Muscle of leg (tissue), 16 donors: ENCODE measurements at places on chromosomes 16 and 17.
A peak's percentile ranks its signal among the peaks of the same experiment; 100 is the strongest.

DNA sequence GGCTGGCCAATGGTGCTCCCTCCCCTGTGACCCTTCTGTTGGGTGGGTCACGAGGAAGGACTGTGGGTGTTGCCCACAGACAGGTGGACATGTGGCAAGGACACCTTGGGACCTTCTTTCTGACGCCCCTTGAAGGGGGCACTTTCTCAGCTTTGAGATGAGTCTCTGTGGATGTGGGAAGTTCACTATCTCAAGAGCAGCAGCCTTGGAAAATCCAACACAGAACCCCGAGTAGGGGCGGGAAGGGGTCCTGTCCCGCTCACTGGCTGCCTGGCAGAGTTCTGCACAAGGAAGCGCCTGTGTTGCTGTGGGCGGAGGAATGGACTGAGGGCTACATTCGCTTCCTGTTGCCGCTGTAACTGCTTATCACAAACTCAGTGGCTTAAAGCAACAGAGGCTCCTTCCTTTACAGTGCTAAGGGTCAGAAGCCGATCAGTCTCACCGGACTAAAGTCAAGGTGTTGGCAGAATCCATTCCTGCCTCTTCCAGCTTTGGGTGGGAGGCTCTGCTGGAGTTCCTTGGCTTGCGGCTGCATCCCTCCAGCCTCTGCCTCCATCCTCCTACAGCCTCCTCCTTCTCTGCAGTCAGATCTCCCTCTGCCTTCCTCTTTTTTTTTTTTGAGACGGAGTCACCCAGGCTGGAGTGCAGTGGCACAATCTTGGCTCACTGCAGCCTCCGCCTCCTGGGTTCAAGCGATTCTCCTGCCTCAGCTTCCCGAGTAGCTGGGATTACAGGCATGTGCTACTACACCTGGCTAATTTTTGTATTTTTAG is 305.2 kb downstream of the SEC14L1 start:
- peak; percentile 54 for DNase-seq

DNA sequence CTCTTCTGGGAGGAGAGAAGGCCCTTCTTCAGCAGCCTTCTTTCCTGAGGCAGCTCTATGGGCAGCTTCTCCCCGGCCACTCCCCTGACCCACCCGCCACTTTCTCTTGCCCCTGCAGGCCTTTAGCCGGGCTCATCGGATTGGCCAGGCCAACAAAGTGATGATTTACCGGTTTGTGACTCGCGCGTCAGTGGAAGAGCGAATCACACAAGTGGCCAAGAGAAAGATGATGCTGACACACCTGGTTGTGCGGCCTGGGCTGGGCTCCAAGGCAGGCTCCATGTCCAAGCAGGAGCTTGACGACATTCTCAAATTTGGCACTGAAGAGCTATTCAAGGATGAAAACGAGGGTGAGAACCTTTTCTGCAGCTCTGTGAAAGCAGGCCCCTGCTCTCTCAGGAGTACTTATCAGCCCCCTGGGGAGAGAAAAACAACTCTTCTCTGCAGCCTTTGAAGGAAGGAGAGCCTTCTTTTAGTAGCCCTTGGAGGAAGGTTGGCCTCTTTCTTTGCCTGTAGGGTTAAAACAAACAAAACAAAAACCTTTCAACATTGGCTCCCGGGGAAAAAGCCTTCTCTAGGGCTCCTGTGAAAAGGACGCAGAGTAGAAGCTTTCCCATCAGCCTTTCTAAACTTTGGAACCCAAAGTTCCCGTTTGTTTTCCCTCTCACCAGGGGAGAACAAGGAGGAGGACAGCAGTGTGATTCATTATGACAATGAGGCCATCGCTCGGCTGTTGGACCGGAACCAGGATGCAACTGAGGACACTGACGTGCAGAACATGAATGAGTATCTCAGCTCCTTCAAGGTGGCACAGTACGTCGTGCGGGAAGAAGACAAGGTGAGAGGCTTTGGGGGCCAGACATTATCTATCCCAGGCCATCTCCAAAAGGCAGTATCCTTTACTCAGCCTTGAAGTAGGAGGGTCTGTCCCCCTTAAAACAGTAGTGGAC is 12.7 kb downstream of the RNF227 start:
- no peak for DNase-seq

DNA sequence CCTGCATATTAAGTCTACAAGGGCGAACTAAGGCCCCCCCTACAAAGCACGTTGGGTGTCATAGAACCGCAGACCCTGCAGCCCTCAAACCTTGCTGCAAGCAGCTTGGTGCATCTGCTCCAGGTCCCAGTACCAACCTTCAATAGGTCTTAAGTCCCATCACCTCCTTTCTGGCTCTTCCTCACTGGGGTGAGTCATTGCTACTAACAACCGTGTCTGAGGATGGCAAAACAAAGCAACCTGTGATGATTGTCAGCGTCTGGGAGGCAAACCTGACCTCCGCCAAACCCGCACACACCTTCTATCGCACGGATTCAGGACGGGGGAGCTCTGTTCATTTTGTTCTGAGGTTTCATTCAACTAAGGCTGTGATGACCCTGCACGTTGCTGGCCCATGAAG is 138.9 kb downstream of the SLC39A11 start:
- DNase-seq = no peak

DNA sequence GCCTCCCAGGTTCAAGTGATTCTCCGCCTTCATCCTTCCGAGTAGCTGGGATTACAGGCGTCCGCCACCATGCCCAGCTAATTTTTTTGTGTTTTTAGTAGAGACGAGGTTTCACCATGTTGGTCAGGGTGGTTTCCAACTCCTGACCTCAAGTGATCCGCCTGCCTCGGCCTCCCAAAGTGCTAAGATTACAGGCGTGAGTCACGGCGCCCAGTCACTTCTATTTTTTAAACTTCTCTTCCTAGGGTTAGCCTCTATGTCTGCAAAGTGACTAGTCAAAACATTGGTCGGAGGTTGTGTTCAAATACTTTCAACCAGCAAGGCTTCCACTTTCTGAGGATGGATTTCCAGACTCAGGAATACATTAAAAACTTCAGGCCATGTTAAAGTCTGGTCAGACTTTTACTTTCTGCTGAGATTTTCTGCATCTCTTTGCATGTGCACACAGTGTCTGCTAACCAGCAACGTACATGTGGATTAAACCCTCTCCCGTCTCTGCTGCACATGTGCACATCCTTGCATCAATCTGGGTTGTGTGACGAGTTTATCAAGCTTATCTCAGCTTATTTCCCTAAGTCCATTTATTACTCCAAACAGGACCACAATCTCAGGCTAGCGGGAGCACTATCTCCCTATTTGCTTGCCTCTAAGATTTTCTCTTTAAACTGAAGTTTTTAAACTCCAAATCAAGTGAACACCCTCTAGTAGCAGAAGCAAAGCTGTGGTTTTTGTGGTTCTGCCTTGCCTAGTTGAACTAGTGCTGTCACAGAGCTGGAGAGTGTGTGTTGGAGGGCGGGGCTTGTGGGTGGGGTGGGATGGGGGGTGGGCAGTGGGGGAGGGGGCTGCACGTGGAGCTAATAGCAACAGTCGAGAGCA is 525.2 kb upstream of the GOT2 start:
- no peak for DNase-seq

GRCh38 chr16:51655249-51655648 is 504.2 kb upstream of the SALL1 start:
- no peak for DNase-seq

- peak; percentile 71 for DNase-seq
These were observed 30.6 kb downstream of the CACNA1G start for GRCh38 chr17:50590946-50591737.

DNA sequence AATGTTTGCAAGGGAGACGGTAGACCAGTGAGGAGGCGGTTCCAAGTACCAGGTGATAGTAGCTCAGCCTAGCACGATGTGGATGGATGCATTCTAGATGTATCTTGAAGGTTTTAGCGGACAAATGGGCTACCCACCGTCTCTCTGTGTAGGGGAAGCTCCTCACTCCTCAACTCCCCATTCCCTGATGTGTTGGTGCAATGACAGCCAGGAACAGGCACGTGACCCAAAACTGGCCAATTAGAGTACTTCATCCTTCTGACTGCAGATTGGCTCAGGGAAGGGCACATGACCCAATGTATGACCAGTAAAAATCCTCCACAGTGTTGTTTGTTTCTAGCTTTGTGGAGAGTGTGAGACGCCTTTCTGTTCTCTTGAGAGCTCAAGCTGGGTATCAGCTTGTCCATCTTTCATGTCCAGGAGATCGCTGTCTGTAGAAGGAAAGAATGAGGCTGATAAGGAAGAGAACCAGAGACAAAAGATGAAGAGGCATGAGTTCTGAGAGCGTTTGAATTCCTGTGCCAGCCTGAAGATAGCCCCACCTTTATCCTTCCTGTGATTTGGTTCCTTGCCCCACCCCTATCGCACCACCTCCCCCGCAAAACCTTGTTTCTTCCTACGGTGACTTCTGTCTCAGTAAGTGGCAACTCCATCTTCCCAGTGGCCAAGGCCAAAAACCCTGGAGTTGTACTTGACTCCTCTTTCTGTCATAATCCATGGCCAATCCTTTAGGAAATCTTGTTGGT is 2.3 kb upstream of the BORCS6 start:
- peak; percentile 98 for DNase-seq

DNA sequence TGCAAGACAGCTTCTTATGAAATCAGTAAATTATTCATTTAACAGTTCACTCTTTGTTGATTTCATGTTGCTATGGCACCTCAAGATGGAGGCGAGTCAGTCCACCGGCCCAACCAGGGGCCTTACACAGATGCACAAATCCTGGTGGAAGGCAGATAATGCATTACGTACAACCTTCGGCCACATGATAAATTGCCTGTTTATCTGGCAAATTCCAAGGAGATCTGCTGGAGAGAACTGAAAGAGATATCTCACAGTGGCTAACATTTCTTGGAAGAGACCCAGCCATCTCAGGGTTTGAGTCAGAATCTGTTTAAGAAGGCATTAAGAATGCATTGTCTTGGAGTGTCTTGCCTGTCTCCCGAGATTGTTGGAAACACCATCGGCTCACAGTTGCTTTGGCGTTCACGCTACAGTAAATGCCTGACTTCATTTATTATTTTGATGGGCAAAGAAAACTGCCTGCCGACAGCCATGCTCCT is 225.6 kb downstream of the MSI2 start:
- no peak for DNase-seq

GRCh38 chr16:5158494-5158893 is 60.9 kb upstream of the EEF2KMT start:
- DNase-seq = no peak

DNA sequence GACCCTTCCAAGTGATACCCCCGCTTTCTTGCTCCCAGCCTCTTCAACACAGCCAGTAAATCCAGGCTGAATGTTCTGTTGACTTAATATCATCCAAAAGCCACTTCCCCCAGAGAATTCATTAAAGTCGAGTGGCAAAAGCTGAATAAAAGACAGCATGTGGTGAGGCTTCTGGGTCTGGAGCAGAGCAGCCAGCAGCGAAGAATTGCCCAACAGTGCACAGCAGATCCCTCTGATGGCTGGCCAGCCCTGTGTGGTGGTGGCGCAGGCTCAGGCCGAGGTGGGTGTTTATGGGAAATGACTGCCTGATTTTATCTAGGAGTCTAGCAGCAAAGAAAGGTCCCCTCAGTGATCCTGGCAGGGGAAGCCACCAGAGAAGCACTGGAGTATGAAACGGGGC is 30.3 kb upstream of the RCVRN start:
- no peak for DNase-seq

DNA sequence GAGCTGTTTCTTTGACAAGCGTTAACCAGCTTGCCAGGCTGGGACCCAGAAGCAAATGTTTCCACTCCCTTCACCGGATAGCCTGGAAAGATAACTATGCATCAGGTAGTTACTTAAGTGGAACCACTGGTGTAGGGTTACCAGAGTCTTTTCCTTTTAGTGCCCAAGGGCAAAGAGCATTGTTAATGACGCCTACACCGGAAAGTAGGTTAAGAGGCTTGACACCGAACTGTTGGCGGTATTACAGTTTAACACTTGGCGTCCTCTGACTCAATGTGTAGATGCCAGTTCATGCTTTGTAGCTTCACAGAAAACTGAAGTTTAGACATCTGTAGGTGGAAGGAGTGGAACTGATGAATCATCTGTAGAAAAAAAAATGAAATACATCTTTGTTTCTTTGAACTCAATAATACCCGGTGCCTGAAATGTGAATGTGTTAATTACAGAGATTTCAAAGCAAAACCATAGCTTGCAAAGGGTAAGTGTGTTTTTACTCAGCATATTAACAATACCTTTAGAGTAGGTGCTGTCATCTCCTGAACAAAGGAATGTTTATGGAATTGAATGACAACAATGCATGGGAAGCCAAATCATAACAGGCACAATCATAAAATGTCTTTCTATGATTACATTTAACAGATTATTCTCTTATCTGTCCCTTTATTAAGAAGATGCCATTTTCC is 426.7 kb upstream of the SALL1 start:
- no peak for DNase-seq

DNA sequence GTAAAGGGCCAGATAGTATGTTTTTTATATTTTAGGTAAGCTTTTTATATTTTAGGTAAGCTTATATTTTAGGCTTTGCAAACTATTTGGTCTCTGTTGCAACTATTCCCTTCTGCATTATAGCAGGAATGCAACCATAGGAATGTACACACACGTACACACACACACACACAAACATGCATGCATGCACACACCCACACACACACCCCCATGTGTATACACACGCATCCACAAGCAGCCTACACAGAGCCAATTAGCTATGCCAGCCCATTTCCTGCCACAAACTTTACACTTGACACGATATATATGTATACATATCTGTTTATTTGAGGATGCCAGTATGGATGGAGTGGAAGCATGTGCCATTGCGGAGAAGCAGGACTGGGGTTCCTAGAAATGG is 7.5 kb upstream of the TRPV3 start:
- DNase-seq = no peak

- DNase-seq = no peak
These were observed 47.7 kb upstream of the MEAK7 start for GRCh38 chr16:84552135-84552534.

DNA sequence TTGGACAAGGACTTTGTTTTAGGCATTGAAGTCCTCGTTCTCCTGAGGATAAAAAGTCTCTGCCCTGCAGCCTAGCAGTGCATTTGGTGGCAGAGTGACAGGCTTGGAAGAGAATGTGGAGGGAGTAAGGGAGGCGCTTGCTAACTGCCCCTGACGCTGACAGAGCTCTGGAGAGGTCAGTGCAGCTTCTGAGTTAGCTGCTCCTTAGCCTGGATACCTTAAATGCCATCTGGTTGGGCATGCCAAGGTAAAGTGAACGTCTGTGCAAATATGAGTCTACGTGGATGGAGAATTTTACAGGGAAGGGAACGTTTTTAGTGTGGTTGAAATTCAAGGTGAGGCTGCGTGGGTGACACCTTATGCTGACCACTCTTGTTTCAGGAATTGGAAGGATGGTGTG is 44.4 kb downstream of the SEC14L1 start:
- no peak for DNase-seq

- no peak for DNase-seq
These were observed 9.2 kb downstream of the GLYR1 start for GRCh38 chr16:4837733-4838501.
